ENCODE measurements at places on chromosomes 2 and 18. TPM values are rescaled to one million over a fixed set of nuclear protein-coding genes. Genes with fewer than 3 reads are reported as not detected.

- no peak for DNase-seq
Observed at GRCh38 chr2:40346535-40347354, 105.1 kb downstream of the SLC8A1 start.

GRCh38 chr2:10237392-10238321 lies 65.0 kb upstream of the HPCAL1 start:
- no peak for DNase-seq

- no peak for DNase-seq
Observed at GRCh38 chr2:171921970-171922229, 361 bp upstream of the HAT1 start.

The NOSTRIN gene
- 10.9 TPM for total RNA-seq

- no peak for DNase-seq
Observed at GRCh38 chr2:68747413-68747812, 12.8 kb downstream of the ARHGAP25 start.

- DNase-seq = no peak
Observed at GRCh38 chr18:46711444-46711863, 45.4 kb downstream of the ST8SIA5 start.

Measured in esophagus muscularis mucosa (tissue), 4 donors.